ENCODE measurements at places on chromosomes 6 and 20.

GRCh38 chr6:131917318-131917717, 33.9 kb downstream of the CCN2 start:
- DNase-seq = no peak

DNA sequence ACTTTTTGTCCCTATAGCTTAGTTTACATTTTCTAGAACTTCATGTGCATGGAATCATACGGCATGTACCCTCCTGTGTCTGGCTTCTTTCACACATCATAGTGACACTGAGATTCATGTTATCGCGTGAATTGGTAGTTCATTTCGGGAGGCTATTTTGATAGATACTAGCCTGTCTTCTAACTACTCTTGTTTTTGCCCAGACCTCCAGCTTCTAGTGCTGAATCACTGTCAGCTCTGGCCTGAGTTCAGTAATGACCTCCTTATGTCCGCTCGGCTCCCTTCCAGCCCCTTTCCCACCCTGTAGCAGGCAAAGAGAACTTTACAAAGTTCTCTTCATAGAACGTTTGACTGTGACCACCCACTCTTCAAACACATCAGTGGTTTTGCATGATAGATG, 14.1 kb downstream of the MYBL2 start:
- no peak for DNase-seq

- no peak for DNase-seq
Measured at GRCh38 chr6:6920987-6921313, 186.8 kb upstream of the RREB1 start.

GRCh38 chr6:157584036-157584435, 203.0 kb downstream of the ZDHHC14 start:
- no peak for DNase-seq

- no peak for DNase-seq
Measured at GRCh38 chr6:140011537-140011936, 637.1 kb upstream of the CITED2 start.

GRCh38 chr6:31922942-31923341, 4.6 kb upstream of the C2 start:
- DNase-seq = peak; percentile 25

- DNase-seq = no peak
Measured at GRCh38 chr6:69343851-69344250, 453.0 kb downstream of the LMBRD1 start.
